Dermis blood vessel endothelial cell (primary cell): ENCODE measurements at places on chromosomes 11 and 22. TPM values are rescaled to one million over a fixed set of nuclear protein-coding genes. Genes with fewer than 3 reads are reported as not detected.

DNA sequence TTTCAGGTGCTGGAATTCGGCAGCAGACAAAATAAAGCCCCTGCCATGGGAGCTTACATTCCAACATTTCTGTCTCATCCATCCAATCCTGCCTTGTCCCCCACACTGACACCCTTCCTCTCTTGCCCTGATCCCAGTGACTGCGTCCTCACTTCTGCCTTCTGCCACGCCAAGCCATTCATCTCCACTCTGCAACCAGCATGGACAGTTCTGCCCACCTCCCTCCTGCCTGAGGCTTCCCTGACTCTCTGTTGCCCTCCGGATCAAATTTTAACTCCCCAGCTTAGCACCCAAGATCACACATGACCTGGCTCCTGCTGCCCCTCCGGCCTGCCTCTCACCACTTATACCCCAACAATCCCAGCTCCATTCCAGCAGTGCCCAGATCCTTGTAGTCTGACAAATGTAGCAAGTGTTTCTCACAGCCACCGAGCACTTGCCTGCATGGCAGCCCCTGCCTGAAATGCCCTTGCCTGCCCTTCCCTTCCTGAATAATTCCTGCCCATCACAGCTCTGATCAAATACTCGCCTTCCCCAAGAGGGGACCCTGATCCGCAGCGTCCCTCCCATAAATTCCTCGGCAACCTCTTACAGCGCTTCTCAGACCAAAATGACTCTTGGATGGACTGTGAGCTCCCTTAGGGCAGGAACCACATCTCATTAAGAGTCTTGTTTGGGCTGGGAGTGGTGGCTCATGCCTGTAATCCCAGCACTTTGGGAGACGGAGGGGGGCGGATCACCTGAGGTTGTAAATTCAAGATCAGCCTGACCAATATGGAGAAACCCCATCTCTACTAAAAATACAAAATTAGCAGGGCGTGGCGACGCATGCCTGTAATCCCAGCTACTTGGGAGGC lies 2.3 kb downstream of the ACTN3 start:
- DNase-seq = no peak

GRCh38 chr22:41347066-41347859 lies 34.5 kb upstream of the TEF start:
- no peak for DNase-seq

Gene PDE3B
- 0.17 and 0.23 TPM in 2 replicates for total RNA-seq

Gene SPTBN2
- total RNA-seq = 36.8 and 50.4 TPM in 2 replicates

GRCh38 chr11:82832983-82833382 lies 67.2 kb downstream of the PRCP start:
- DNase-seq = no peak

GRCh38 chr11:37718431-37718999 lies 1120.5 kb upstream of the RAG2 start:
- no peak for DNase-seq

Gene DBX1
- total RNA-seq = not detected in 2 replicates

Gene GRM5
- total RNA-seq = under 0.01 TPM in 1 of 2 replicates, not detected in the other

Gene POU2F3
- under 0.01 TPM in 1 of 2 replicates, not detected in the other for total RNA-seq

GRCh38 chr11:122632181-122632824 lies 23.2 kb upstream of the UBASH3B start:
- DNase-seq = no peak

DNA sequence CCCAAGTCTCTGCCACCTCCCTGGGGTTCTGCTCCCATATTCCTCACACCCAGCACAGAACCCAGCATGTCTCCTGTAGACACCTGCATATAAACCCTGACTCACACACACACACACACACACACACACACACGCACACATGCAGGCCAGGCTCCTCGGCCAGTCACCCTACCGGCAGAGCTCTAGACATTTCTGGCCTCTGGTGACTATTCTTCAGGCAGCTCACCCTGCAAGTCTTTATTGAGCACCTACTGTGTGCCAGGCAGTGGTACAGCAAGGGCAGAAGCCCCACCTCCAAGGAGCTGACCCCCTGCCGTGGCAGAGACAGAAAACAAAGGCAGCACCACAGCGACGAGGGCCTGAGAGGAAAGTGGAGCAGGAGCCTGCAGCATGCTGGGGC lies 50.3 kb downstream of the CDKN1C start:
- no peak for DNase-seq

- DNase-seq = no peak
Measured at GRCh38 chr11:127056338-127056971, 55.9 kb upstream of the KIRREL3 start.

DNA sequence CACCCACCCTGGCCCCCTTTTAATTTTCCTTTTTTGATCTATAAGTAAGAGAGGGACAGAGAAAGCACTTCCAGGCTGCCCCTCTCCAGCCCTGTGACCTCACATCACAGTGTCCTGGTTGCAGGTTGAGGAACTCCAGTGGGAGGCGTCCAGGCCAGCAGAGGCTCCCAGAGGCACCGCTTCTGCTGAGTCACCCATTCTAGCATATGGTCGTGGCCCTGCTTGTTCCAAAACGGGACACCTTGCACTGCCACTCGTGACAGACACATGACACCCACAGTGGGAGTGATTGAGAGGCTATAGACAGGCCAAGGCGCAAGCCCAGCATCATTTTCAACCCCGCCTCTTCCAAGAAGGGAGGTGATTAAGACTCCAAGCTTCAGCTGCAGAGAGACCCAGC lies 16.0 kb upstream of the TMPRSS4 start:
- DNase-seq = no peak

DNA sequence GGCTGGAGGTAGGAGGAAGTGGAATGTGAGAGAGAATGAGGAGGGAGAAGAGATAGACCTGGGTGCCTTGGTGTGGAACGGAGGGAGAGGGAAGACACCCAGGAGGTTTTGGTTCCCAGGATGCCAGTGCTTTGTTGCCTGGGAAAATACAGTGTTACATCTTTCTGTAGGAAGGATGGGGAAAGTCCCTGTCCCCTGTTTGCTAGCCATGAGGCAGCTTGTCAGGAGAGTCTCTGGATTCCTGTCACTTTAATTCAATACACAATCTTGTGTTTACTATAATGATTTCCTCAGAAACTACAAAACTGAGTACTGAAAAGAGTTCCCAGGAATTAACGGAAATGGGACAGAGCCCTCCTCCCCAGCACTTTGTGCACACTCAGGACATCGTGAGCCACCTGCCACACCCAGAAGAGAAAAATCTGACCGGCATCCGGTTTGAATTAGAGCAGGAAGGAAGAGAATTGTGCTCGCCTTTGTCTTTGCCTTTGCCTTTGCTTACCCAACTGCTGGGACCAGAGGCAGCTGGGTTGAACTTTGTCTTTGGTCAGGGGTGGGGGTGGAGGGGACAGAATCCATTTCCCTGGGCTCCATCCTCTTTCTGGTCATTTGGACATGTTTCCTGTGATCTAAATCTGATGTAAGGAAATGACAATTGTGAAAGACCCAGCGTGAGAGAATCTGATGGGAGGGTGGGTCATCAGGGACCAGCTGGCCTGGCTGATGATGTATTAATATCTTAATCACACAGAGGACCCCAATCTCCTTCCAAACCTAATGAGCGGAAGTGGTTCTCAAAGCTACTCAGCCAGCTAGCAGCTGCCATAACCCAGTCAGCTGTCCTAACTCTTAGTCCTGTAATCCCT lies 1.3 kb upstream of the LIMK2 start:
- DNase-seq = peak; percentile 90

Gene JHY
- total RNA-seq = 0.47 and 0.51 TPM in 2 replicates

DNA sequence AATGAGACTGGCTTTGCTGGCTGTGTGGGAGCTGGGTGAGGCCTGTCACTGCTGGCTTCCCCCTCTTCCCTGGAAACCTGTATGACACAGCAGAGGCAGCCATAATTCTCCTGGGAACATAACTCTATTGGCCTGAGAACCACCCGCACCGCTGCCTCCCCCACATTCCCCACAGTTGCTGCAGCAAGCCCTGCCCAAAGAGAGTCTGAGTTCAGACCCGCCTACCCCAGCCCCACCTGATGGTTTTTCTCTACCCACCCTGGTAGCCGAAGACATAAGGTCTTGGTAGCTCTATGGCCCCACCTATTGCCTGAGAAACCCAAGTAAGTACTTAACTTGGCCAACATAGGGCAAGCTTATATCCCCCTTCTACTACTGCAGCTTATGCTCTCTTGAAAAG lies 174.8 kb downstream of the C11orf91 start:
- no peak for DNase-seq

DNA sequence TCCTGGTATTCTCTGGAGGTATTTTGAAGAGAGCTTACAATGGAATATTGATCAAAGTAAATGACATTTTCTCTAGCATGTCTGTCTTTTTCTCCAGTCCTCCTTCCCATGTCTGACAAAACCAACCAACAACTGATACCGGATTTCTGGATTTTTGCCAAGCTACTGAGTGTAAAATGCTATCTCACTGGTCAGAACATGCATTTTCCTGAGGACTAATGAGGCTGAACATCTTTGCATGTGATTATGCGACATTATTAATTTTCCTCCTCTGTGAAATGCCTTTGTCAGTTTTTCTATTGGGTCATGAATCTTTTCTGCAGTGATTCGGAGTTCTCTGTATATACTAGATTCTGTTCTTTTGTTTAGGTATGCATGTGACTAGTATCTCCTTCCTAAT lies 51.4 kb downstream of the CDON start:
- DNase-seq = no peak

Gene P2RY6
- 0.05 TPM in 1 of 2 replicates, not detected in the other for total RNA-seq

GRCh38 chr11:122317305-122317704 lies 201.3 kb upstream of the BLID start:
- DNase-seq = no peak

Gene NEFH
- total RNA-seq = under 0.01 and 0.56 TPM in 2 replicates

Gene OR5M3
- not detected in 2 replicates for total RNA-seq

- no peak for DNase-seq
Measured at GRCh38 chr11:2563213-2564007, 118.6 kb downstream of the KCNQ1 start.
